ENCODE measurements at places on chromosomes 16 and 17.

DNA sequence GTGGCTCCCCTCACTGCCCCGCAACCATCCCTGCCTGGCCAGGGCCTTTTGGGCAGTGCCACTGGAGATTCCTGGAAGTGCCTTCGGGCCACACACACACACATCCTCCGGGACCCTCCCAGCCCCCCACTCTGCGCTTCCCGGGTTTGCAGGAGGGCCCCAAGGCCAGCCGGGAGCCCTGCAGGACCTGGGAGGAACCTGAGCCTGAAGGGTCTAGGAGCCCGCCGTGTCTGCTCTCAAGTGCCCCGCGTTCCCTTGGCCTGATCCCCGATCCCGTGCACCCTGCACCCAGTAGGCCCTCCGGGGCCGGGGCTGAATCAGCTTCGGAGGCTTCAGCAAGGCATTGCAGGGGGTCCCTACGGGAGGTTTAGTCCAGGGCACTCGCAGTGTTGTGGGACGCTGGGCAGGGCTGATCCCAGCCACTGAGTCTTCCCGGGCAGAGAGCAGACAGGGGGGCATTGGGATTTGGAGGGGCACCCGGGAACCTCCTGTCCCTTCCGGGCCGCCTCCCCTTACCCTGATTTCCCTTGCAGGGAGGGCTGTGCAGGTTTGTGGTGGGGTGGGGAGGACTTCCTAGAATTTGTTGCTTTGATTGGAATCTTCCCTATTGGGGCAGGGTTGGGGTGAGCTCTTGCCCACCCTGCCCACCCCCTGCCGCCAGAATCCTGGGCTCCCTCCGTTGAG is 36.9 kb downstream of the TMEM235 start:
- no peak for DNase-seq

DNA sequence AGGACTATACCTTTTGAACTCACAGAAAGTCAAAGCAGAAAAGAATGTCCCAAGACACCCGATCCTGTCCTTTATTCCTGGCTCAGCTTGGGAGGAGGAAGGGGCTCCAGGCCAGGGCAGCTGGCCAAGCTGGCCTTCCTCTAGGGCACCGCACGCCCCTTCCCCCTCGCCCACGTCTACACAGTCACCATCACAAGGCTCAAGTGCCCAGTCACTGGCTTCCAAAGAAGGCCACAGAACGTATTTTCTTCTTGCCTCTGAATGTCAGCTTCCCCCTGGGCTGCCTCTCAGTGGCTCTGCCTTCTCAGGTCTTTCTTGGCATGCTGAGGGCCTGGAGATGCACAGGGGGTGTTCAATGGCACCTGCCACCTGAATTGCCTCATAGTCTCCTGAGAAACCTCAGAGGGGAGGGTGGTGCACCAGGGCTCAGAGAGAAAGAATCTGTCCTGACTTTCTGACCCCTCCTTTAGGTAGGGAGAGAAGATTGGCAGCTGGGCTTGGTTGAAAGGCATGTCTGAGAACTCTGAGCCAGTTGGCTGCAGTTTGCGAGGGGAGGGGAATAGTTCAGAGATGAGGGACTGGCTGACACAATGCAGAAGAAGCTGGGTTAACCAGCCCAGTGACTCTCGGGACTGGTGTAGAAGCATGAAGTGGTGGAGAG is 2.1 kb downstream of the DHRS11 start:
- no peak for DNase-seq

- no peak for DNase-seq
Measured at GRCh38 chr16:74249254-74249653, 47.4 kb upstream of the PSMD7 start.

DNA sequence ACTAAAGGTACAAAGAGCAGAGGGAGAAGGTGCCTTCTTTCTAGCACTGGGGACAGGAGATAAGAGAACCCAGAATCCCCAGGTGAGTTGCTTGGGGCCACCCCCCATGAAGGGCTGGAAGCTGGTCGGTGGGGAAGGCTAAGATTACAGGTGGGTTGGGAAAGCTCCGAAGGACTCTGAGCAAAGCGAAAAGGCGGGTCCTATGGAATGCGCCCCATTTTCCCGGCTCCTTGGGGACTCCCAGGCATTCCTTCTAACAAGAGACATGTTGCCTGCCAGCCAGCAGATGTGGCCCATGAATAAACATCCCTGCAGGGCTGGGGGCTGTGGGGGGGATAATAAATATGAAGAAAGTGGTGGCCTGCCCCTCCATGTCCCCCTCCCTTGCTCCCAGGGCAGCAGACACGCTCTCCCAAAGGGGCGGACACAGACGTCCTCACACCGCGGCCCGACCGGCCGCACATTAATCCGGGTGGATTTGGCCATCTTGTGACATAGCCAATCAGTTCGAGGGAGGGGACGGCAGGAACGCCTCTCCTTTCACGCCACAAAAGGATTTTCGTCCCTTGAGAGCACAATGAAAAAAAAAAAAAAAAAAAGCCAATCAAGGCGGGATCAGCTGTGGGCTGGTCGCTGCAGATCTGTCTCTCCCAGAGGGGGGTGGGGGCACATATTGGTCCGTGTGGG is 98.5 kb downstream of the SOX9 start:
- DNase-seq, result no peak

DNA sequence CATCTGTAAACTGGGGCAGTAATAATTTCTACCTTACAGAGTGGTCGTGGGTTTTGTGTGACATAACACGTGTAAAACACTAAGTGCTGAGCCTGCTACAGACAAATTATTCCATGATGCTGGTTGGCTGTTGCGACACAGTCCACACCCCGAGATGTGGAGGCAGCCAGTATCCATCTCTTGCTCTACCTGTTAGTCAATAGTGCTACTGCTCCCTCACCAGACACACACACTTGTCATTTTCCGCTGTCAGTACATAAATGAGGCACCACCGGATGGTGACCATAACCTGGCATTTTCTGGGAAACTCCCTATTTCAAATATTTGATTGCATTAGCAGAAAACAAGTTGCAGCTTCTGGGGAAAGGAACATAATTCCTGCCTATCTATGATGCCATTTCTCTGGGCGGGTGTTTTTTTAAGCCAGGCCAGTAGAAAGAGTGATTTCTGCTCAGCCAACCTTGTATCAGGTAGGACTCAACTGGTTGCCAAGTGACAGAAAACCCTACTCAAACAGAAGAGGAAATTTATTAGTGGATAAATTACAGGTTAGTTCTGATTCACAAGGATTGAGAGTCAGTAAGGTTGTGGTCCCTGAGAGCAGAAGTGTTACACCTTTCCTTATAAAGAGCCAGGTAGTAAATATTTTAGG is 24.1 kb downstream of the DNAJA2 start:
- no peak for DNase-seq
